Activated T-helper 9 cell treated with anti-CD3 and anti-CD28 coated beads, Interleukin-2, amount 50 U/mL, for 16 hours (primary cell): ENCODE measurements at places on chromosomes 2 and 18.

DNA sequence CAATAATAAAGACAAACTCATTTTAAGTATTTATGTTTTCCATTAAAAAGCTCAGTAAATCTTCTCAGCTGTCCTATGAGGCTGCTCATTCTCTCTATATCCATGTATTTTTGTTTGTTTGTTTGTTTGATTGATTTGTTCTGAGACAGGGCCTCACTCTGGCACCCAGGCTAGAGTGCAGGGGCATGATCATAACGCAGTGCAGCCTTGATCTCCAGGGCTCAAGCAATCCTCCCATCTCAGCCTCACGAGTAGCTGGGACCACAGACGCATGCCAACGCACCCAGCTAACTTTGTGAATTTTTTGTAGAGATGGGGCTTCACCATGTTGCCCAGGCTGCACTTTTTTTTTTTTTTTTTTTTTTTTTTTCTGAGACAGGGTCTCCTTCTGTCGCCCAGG is 5.6 kb downstream of the STRN start:
- DNase-seq: no peak

DNA sequence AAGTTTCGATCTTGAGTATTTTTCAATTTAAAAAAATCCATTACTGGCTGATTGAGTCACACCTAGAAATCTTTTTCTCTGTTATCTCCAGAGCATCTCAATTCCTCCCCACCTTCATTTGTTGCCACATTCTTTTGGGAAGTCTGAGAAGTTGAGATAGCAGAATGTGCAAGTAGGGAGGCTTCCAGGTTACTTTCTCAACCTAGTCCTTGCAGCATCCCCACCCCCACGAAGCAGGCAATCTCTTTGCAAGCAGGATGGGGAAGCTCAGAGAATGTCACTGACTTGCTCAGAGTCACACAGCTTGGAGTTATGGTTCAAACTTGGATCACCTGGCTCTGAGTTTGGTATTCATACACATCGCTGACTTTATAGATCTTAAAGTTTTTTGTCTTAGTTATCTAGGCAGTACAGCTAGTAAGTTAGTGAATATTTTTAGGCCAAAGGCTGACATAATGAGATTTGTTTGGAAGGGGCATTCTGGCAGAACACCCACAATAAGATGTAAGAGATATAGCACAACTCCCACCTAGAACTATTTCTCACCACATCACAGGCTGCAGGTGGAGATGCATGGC is 25.9 kb upstream of the LCLAT1 start:
- no peak for DNase-seq

DNA sequence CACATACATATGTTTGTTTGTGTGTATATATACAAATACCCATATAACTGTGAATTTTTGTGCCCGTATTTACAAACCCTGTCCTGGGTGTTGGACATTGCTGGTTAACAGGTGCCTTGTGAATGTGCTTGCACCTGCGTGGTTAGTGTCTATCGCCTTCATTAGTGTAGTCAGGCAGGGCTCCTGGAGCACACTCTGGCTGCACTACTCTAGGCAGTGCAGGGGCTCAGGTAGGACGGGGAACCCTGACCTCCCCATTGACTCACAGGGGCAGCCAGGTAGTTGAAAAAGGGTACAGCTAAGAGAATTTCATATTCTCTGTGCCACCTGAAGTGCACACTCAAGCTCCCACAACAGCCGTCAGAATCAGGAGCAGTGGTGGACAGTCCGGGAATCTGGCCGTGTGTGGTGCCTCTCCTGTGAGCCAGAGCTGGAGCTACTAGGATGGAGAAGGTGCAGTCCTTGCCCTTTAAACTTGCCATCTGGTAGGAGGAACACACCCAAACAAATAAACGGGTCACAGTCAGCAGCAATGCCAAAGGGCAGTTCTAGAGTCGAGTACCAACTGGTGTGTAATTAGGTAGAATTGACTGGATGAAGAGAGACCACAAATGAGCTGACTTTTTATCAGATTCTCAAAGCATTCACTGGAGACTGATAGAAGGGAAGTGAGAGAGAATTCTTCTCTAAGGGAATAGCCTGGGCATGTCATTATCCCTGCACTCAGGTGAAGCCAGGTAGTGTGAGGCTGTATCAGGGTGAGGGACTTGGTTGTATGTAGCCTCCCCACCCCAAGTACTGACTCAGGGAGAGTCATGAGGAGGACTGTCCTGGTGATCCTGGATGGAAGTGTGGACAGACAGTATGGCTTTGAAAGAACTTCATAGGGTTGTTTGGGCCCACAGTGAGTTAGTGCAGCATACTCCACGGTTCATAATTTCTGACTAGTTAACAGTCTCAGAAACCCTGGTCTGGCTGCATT is 44.1 kb downstream of the FARP2 start:
- no peak for DNase-seq

DNA sequence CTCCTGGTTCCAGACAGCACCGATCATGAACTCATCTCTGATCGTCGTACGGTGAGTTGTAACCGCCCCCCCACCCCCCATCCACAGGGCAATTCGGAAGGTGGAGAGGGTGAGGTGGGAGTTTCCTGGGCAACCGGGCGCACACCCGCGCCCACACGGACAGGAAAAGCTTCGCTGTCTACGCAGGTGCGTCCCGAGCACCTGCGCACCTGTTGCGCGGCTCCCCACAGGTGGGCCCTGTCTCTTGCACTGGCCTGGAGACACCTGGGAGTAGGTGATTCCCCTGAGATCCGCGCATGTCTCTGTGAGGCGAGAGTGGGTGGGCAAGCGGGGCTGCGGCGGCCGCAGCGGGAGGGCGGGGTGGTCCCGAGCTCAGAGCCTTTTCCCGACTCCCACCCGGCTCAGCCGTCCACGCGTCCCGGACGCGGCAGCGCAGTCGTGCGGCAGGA is 459 bp upstream of the ATP6V1C2 start:
- no peak for DNase-seq

DNA sequence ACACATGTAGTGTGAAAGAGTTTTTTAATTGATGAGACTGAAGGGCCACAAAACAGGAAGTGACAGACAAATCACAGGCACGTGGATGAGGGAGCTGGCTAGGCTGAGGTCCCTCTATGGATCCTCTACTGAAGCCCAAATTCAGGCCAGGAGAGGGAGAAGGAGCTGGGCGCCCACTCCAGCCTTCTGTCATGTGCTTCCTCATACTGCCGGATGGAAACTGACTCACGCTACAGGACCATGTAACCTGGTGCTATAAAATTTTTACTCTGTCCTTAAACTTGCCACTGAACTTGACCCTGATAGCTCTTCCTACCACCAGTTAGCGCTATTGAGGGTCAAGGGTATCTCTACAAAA is 31.3 kb downstream of the PSTPIP2 start:
- no peak for DNase-seq

DNA sequence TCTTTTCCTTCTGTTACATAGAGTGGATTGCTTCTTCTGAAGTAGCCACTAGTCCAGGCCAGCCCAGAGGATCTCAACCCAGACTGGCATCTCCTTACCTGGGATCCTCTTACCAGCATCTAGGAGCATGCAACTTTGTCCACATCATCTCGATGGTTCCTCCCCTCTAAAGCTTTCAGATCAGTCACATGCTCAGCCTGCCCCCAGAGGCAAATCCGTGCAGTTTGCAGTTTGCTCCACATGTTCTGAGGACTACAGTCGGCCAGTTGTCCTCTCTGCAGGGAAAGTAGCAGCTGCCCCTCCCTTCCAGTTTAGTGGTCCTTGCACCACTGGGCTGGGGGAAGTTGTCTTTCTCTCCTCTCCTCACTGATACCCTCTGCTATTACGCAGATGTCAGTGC is 259.8 kb upstream of the APCDD1 start:
- no peak for DNase-seq

DNA sequence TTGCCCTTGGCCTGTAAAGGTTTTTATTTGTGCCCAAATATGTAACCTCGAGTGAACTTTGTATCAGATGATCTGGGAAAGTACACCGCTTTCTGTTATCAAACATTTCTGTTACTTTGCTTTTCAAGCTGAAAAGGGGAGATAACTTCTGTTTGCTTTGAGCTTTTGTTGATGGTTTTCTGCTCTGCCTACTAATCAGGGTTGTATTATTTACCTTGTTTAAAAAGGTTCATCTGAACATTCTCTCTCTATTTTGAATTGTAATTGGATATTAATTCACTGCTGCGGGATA is 79.4 kb downstream of the XRCC5 start:
- no peak for DNase-seq

- no peak for DNase-seq
Observed at GRCh38 chr2:120365236-120365793, 19.4 kb downstream of the INHBB start.

DNA sequence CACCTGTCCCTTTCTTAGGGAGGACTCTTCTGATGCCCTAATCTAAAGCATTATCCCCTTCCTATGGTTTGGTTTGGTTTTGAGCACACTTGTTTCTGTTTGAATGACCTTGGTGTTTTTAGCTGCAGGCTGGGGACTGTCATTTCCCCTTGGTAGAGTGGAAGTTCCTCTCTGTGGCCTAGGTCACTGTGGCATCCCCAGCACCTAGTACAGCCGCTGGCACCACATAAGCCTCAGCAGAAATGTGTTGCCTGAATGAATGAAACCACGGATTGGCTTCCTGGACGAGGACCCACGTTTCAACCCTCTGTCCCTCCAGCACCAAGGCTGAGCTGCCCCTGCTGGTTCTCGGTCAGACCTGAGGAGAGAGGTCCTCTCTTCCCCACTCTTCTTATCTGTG is 159.9 kb downstream of the CTIF start:
- no peak for DNase-seq

DNA sequence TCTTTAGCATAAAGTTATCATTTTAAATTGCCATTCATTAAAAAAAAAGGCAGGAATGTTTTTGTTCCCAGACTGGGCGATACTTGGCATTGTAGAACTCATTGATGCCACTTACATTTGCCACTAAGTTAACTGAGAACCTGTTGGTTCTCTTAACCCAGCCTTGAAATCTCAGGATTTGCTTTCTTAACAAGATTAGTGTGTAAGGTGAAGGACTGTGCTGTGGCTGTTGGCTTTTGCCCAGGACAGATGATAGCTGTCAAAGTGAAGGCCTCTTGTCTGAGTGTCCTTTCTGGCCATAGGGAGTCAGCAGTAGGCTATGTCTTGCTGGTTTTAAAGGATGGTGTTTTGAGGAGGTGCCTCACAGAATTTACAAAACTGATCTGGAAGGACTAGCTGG is 2.6 kb downstream of the DPYSL5 start:
- no peak for DNase-seq

- DNase-seq: no peak
Observed at GRCh38 chr2:121210691-121211090, 74.3 kb downstream of the TFCP2L1 start.

GRCh38 chr18:50080932-50081560 is 113.9 kb downstream of the MYO5B start:
- DNase-seq: no peak

GRCh38 chr2:208937521-208937920 is 486.3 kb upstream of the MAP2 start:
- no peak for DNase-seq

GRCh38 chr2:16522031-16522831 is 143.4 kb downstream of the CYRIA start:
- no peak for DNase-seq

DNA sequence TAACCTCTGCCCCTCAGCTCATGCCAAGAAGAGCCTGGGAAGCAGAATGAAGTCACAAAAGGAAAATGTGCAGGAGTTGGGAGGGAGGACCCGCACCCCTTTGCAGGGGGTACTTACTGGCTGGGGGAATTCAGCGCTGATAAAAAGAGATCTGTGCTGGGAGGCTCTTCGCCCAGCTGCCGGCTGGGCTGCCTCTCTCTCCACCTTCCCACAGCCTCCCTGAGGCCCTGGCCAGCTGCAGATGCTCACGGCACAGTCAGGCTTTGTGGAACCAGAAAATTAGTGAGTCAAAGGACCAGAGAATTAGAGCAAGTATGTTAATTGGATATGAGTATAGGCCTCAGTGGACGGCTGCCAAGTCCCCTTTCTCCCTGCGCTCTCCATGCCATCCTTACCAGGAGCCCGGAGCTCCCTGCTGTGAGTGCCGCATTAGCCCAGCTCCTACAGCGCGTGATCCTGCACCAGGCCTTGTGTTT is 181.7 kb upstream of the SH3BP4 start:
- DNase-seq: no peak

DNA sequence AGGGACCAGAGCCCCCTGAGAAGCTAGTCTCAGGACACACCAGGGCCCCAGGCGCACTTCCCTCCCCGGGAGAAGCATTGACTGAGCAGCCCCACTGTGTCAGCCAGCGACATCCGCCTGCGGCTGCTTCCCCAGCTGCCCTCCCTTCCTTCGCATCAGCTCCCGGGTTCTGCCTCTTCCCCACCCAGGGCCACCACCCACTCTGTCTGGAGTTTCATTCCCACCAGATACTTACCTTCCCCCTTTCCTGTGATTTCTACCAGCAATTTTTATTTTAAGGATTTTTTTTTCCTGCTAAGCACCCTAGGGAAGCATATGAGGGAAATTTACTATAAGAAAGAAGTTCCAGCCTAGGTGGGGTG is 99.2 kb downstream of the SMAD7 start:
- no peak for DNase-seq

- DNase-seq: no peak
Observed at GRCh38 chr2:172455121-172455515, 27.7 kb downstream of the ITGA6 start.

GRCh38 chr2:9206991-9207640 is 504 bp downstream of the ASAP2 start:
- DNase-seq: no peak

- DNase-seq: no peak
Observed at GRCh38 chr2:183209395-183210028, 85.3 kb downstream of the NUP35 start.

GRCh38 chr2:240236217-240237111 is 96.0 kb upstream of the OTOS start:
- no peak for DNase-seq

DNA sequence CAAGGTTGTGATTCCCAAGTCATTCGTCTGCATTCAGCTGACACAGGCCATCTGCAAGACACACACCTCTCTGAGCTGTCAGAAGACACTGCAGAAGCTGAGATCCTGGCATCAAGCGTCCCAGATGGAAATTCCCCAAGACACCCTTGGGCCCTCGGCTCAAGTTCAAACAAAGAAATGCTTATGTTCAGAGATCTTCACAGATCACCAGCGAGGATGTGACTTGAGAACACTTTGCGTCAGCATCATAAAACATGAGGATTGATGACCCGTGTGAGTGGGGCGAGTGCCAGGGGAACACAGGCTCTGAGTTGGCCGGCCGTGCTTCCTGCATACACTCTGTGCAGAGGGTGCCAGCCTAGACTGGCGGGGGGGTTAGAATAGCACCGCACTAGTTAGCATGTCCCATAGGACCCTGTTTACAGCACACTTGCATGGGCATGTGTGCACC is 36.8 kb downstream of the KCNIP3 start:
- no peak for DNase-seq

- no peak for DNase-seq
Observed at GRCh38 chr18:12359515-12359927, 17.5 kb downstream of the AFG3L2 start.

GRCh38 chr2:61144697-61145268 is 17.2 kb upstream of the C2orf74 start:
- peak; percentile 85 for DNase-seq

- no peak for DNase-seq
Observed at GRCh38 chr2:214341646-214342045, 69.2 kb upstream of the VWC2L start.

DNA sequence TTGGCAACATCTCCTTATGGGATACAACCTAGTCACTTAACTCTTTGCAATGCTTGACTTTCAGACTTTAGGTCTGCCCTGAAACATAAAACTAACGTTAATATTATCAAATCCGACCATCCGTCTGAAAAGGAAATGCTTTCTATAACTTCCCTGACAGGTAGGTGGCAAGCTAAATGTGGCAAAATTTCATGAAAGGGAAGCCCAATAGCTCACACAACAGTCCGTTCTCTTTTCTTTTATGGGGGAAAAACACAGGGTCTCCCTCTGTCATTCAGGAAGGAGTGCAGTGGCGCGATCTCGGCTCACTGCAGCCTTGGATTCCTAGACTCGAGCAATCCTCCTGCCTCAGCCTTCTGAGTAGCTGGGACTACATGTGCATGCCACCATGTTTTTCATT is 52.9 kb downstream of the SFT2D3 start:
- DNase-seq: no peak
